Smooth muscle cell of the brain vasculature (primary cell): ENCODE measurements at places on chromosomes 6 and 20.
A peak's percentile ranks its signal among the peaks of the same experiment; 100 is the strongest.

GRCh38 chr6:161151660-161152526 lies 122.0 kb downstream of the AGPAT4 start:
- no peak for DNase-seq

DNA sequence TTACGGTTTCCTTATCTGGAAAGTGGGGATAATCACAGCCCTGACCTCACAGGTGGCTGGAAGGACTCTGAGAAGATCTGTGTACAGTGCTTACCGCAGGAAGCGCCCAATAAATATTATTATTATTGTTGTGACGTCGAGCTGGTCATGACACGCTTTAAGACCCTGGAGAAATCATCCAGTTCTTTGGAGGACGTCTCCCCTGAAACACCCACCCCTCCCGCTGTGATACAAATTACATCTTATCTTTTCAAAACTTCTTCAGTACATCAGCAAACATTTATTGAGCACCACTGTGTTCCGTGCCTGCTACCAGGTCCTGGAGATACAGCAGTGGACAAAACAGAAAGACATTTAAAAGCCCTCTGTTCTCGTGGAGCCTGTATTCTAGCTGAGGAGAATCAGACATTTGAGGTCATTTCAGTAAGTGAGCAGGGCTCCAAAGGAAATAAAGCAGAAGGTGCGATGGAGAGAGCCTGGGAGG lies 118.7 kb downstream of the CEBPB start:
- DNase-seq, result no peak

- no peak for DNase-seq
Observed at GRCh38 chr6:88445188-88445965, 279.2 kb upstream of the CNR1 start.

DNA sequence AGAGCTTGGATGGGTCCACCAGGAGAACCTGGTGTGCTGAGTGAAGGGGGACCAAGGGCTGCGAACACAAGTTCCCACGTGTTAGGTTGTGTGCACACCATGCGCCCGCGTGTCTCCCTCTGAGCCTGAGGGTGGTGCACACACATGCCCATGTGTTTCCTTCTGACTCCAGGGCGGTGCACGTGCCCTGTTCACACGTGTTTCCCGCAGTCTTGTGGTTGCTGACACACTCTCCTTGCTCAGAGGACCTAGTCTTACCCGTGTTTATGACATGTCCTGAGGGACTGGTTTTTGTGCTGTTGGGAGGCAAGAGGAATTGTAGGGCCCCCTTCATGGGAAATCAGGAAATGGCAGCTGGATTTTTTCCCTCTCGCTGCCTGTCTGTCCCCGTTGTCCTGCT lies 36.3 kb upstream of the PCMTD2 start:
- no peak for DNase-seq

- no peak for DNase-seq
Observed at GRCh38 chr6:34585512-34586061, 29.5 kb upstream of the SPDEF start.

- DNase-seq, result no peak
Observed at GRCh38 chr20:39668038-39668437, 705.9 kb downstream of the DHX35 start.

- no peak for DNase-seq
Observed at GRCh38 chr6:68040312-68040778, 594.7 kb upstream of the ADGRB3 start.

GRCh38 chr6:118320652-118321051 lies 227.4 kb upstream of the PLN start:
- no peak for DNase-seq

DNA sequence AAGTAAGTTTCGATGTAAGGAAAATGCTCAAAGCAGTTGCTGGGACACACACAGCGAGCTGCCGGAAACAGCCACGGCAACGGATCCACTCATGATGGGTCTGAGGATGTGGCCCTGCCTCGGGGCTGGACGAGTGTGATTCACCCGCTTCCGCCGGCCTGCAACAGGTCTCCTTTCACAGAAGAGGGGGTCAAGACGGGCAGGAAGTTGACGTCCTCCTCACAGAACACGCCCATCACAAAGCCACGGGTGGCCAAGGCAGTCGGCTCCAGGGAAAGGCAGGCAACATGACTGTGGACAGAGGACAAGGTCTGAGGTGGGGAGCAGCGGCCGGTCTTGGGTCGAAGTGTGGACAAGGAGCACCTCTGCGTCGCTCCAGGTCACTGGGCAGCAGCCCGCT lies 29.9 kb upstream of the SMOC2 start:
- DNase-seq, result no peak

GRCh38 chr6:132604635-132605152 lies 15.2 kb upstream of the TAAR5 start:
- DNase-seq, result no peak

- DNase-seq, result no peak
Observed at GRCh38 chr6:43771210-43771857, 1.3 kb downstream of the VEGFA start.

DNA sequence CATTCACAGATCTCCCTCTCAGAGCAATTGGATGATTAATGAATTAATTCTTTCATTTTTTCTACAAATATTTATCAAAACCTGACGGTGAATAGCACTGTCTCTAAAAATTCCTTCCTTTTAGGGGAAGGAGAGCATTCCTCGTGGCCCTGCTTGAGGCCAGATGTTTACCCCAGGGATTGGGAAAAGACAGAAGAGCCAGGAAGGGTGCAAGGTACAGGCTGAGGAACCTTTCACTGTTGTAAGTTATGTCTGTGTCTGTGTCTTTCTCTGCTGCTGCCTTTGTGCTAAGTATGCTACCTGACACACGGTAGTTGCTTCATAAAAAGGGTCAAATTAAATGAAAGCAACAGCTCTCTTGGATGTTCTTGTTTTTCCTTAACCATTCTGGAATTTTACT lies 27.4 kb upstream of the CCN2 start:
- DNase-seq, result no peak

GRCh38 chr6:6039946-6040509 lies 33.3 kb upstream of the NRN1 start:
- DNase-seq, result no peak

DNA sequence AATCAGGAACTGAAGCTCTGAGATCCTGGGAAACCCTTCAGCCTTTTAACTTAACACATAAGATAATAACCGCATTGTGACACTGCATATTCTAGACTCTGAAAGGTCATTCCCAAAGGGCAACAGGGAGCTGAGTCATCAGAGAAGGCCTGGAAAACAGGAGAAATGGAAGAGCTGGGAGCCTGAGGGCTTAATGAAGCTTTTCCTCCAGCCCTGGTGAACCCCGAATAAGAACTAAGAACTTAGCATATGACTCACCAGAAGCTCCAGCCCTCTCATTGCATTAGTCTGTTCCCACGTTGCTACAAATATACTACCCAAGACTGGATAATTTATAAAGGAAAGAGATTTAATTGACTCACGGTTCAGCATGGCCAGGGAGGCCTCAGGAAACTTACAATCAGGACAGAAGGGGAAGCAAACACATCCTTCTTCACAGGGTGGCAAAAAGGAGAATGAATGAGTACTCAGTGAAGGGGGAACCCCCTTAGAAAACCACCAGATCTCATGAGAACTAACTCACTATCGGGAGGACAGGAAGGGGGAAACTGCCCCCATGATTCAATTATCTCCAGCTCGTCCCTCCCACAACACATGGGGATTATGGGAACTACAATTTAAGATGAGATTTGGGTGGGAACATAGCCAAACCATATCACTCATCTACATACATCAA lies 648.5 kb downstream of the TFAP2A start:
- DNase-seq, result peak; percentile 21

DNA sequence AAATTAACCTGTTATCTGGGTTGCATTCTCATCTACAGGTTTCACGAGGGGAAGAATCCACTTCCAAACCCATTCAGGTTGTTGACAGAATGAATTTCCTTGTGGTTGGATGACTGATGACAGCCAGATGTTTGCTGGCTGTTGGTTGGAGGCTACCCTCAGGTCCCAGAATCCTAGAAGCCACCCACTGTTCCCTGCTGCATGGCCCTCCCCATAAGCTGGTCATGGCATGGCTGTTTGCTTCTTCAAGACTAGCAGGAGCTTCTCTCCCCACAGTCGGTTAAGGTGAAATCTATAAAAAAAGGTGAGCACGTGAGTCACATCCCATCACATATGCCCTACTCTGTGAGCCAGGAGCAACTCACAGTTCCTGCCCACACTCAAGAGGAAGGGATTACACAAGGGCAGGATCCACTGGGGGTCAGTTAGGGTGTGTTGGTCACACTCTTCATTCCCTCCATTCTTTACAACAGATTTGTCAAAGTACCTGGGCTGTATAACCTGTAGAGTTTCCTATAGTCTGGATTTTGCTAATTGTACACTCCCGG lies 19.5 kb upstream of the RPS10 start:
- DNase-seq, result no peak

DNA sequence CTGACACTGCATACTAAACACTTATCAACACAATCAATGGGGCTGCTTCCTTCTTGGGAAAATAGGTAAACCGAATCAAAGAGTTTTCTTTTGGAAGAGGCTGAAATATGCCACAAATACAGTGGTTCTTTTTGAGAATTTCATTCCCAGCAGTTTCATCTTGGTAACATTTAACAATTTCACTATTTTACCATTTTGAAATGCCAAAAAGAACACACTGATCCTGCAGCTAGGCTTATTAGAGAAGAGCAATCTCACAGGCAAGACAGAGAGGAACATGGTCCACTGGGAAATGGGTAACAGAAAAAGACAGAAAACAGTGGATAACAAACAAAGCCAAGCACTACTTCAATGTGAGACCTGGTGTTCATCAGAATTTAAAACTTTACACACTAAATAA lies 2.5 kb downstream of the CNR1 start:
- no peak for DNase-seq

DNA sequence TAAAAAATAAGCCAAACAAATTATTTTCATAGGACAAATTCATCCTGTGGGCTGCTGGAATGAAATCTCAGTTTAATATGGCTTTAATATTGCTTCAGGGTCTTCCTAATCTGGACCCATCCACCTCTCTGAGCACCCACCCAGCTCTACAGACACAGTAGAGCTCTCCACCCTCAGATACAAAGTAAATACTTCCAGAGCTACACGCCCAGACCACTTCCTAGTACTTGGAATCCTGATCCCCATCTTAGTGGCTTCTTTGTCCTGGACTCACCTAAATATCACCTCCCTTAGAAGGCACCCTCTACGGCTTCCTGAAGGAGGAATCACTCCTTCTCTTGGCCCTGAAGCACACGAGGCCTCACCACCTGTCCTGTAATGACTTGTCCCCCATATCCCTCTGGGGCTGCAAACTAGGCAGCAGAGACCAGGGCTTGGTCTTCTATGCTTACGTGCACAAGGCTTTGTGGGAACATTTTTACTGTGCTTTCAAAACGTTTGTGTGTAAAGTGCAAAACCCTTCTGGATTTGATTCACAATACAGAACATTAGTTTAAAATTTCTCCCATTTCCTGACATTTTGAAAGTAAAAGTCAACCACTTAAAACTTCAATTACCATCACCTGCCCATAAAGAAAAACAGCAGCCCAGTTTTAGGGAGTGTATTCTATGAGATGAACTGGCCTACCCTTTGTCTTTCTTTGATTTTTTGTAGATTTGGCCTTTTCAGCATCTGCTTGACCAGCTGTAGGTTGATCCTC lies 2.4 kb downstream of the CTCFL start:
- no peak for DNase-seq

GRCh38 chr6:134880487-134881190 lies 69.3 kb downstream of the ALDH8A1 start:
- DNase-seq, result no peak

DNA sequence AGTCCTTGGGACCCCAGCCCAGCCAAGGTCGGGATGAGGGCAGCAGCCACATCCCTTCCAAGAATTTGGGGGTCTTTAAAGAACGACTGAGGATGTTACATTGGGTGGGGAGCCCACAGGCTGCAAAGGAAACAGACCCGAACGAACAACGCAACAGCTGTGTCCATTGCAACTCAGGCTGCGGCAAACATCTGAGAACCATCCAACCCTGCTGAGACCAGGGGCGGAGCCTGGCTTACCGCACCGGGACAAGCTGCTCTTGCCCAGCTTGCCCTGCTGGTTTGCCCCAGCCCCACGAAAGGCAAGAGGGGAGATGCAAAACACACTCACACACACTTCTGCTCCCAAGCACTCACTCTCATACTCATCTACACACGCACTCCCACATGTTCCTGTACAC lies 21.5 kb upstream of the TAF4 start:
- DNase-seq, result no peak

- no peak for DNase-seq
Observed at GRCh38 chr6:90907931-90908655, 321.2 kb upstream of the MAP3K7 start.
